ENCODE measurements at places on chromosomes 12 and 14.

GRCh38 chr14:62117751-62118105, 355.5 kb downstream of the SNAPC1 start:
- no peak for DNase-seq

- no peak for DNase-seq
These were observed 499 bp downstream of the TOGARAM1 start for GRCh38 chr14:44962334-44963043.

DNA sequence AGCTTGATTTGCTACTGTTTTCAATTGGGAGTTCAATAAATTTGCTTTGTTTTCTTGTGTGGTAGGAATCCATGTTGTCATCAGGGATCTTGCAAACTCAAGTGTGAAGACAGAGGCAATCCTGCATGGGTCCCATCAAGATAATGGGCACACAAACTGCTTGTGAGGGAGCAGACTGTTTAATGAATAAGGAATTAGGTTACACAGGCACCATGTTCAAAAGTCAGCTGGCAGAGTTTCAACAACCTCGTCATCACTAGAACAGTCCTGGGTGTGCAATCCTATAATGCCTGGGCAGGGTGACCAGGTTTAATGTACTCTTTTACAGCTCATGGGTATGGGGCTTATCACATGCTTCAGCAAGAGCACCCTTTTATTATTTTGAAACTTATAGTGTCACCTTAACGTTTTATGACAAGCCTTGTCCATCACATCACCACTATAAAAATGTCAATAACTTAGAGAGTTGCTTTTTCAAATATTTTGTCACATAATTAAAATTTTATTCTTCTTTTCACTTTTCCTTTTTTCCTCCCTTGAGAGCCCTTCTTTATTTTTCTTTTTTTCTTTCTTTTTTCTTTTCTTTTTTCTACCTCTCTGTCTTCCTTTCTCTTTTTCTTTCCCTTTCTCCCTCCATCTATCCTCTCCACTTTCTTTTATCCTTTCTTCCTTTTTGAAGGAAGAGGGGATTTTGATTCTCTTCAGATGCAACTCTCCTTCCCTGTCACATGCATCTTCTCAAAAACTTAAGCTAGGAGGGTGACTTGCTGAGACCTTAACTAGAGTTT, 252.2 kb upstream of the ATP2B1 start:
- no peak for DNase-seq

- no peak for DNase-seq
These were observed 12.9 kb upstream of the TRIM9 start for GRCh38 chr14:51107801-51108200.

GRCh38 chr12:124157406-124157805, 137.5 kb upstream of the RFLNA start:
- DNase-seq = no peak

- no peak for DNase-seq
These were observed 49.9 kb upstream of the TBX3 start for GRCh38 chr12:114733919-114734318.

- no peak for DNase-seq
These were observed 24.3 kb upstream of the HSPB8 start for GRCh38 chr12:119154435-119154818.

GRCh38 chr12:14479004-14479403, 88.7 kb downstream of the PLBD1 start:
- DNase-seq = no peak

GRCh38 chr14:69464379-69464778, 20.1 kb upstream of the PLEKHD1 start:
- no peak for DNase-seq

DNA sequence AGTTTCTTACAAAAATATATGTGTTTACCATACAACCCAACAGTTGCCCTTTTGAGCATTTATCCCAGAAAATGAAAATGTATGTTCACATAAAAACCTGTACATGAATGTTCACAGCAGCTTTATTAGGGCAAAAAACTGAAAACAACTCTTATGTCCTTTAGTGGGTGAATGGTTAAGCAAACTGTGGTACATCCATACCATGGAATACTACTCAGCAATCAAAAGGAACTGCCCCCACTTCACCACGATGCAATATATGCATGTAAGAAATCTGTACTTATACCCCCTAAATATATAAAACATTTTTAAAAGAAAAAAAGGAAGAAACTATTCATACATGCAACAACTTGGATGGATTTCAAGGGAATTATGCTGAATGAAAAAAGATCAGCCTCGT, 6.7 kb upstream of the NEK9 start:
- no peak for DNase-seq

DNA sequence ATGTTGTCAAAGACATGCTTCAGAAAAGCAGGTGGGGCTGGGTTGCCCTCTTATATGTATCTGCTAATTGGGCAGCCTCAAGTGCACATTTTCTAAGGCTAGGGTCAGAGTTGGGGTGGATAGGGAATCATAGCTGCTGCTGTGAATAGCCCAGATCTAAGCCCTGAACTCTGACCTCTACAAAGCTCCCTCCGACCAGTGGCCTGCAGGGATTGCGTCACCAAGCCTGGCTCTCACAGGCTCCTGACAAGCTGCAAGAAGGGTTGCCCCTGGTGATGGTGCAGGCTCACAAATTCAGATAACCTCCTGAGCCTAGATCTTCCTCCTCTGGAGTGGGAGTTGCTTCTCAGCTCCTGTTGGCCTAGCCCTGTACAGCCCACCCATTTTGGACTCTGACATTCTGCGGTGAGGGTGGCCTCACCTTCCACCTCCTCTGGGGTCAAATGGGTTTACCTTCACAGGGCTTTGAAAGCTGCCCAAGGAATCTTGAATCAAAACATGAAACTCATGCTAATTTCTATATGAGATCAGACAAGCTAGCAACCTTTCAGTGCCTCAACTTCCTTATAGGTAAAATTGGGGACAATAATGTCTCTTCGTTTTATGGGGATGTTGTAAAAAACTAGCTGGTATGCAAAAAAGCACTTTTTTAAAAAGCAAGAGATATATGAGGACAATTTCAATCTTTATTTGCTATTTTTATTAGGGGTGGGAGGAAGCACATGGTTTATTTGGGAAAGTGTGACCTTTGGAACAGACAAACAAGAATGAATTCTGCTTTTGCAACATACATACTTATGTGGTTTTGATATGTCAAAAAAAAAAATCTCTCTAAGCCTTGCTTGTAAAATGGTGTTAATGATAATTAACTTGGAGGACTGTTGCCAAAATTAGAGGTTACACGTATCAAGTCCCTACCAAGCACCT, 4.9 kb upstream of the SUSD6 start:
- no peak for DNase-seq

DNA sequence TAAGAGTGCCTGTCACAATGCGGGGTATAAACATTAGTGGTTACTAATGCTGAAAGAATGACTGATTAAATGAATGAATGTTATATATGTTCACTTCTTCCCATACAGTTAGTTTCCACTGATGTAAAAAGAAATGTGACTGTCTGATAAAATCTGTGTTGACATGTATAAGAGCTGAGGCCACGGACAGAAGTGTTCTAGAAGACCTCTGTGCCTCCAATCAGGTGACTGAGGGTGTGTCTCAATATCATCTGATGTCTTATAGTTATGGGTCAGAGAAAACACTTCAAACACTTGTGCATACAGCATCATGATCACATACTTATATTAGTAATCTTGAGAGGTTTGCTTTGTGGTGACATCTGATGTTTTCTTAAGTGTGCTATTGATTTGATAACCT, 183.4 kb downstream of the TTC7B start:
- no peak for DNase-seq

- no peak for DNase-seq
These were observed 113.4 kb downstream of the CAPZA3 start for GRCh38 chr12:18851271-18851670.

- DNase-seq = no peak
These were observed 120.4 kb downstream of the ANO6 start for GRCh38 chr12:45336331-45336730.

DNA sequence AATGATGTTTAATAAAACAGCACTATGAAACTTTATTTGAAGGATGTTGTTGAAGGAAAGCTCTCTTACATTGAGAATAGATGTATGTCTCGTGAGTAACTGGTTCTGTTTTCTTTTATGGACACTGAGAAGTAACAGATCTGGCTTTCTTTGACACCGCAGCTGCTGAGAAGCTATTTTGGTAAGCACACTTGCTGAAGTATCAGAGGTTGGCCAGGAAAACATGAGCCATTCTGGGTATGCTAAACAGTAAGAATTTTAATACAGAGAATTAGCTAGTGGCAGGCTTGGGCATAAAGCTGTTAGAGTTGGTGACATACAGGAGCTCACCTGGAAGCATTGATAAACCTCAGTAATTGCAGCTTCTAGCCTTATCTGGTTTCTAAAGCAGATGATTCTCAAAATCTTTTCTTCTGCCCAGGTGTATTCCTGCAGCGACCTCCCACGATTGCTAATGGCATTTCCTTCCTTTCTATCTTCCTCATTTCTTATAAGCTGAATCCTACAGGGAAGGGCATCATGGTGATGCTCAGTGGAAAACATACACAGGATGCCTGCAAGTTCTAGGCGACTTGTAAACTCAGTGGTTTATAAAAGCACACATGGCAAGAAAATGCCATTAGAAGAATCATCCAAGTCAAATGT, 291.6 kb upstream of the SLC16A7 start:
- no peak for DNase-seq

DNA sequence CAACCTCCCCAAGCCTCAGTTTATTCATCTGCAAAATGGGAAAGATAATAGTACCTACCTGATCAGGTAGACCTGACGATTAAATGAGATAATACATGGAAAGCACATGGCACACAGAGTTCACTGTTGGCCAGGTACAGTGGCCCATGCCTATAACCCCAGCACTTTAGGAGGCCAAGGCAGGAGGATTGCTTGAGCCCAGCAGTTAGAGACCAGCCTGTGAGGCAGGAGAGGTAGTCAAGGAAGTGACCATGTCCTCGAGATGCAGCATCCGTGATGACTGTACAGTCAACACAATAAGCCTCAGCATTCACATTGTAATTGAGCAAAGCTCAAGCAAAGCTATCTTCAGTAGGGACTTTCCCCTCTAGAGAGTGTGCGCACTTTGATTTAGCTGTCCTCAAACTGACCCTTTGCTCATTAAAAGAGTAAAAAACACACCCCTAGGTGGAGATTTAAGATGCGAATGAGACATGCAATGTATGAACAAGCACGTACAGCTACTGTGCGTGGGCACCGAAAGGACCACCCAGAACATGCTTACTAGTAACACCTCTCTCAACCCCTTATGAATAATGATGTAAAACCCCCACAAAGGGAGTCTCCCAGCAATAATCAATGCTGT, 9.9 kb downstream of the ISCU start:
- no peak for DNase-seq

- no peak for DNase-seq
These were observed 69.3 kb downstream of the SYT10 start for GRCh38 chr12:33370318-33370717.

GRCh38 chr12:116241157-116241759, 36.2 kb downstream of the MED13L start:
- DNase-seq = no peak

DNA sequence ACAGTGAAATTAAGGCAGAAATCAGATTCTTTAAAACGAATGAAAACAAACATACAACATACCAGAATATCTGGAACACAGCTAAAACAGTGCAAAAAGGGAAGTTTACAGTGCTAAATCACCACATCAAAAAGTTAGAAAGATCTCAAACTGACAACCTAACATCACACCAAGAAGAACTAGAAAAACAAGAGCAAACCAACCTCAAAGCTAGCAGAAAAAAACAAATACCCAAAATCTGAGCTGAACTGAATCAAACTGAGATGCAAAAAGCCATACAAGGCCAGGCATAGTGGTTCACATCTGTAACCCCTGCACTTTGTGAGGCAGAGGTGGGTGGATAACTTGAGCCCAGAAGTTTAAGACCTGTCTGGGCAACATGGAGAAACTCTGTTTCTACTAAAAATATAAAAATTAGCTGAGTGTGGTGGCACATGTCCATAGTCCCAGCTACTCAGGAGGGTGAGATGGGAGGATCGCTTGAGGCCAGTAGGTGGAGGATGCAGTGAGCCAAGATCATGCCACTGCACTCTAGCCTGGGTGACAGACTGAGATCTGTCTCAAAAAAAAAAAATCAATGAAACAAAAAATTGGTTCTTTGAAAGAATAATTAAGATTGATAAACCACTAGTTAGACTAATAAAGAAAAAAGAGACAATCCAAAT, 33.2 kb upstream of the LDHB start:
- no peak for DNase-seq

DNA sequence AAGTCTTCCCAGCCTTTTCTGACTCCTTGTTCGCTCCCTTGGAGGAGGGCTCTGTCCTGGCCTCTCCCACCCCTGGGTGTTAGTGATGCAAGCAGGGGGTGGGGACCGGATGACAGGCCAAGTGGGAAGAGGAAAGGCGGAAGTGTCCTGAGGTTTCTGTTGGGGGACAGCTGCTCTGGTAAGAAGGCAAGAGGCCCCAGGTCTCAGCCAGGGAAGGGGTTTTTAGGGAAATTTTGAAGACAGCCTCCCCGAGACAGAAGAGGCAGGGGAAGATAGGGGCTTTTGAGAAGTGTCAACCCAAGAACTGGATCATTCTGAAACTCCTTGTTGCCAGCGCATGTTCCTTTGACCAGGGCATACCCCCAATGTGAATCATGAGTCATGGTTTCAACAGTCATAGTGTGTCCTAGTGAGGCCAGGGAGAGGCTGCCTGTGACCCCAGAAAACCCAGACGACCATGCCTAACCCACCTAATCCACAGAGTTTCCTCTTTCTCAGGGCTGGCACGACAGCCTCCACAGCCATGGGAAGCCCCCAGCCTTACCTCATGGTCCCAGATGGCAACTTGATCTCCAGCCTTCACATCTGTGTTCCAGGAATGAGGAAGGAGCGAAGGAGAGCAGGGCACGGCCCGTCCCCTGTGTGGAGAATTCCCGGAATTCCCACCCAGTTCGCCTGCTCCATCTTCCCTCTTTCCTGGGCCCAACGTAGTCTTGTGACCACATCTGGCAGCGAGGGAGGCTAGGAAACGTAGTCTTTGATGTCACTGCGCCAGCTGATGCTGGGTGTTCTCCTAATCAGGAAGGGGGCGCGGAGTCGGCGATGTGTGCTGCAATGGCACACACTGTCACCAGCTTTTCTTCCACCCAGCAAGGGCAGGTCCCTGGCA, 4.9 kb upstream of the GPR132 start:
- no peak for DNase-seq

DNA sequence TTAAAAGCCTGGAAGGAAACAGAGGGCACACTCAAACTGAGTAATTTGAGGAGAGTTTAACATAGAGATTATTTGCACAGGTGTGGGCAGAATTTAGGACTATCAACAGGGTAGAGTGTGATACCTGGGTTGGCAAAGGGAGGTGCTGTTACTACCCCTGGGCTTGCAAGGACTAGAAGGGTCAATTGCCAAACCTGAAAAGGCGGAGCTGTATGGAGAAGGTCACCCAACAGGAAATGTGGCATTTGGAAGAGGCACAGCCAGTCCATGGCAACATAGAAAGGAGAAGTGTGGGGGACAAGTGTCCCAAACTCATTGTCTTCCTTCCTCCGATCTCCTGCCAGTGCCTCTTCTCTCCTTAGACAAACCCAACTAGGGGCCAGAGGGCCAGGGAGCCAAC, 21.6 kb upstream of the MED13L start:
- no peak for DNase-seq
